ENCODE measurements at places on chromosomes 11 and 22. TPM values are rescaled to one million over a fixed set of nuclear protein-coding genes. Genes with fewer than 3 reads are reported as not detected.

SHANK2 gene
- total RNA-seq: 2.0 TPM

AQP11 gene
- 1.1 TPM for total RNA-seq

C22orf31 gene
- total RNA-seq: not detected

EXT2 gene
- 104 TPM for total RNA-seq

APOBEC3H gene
- 0.59 TPM for total RNA-seq

FXYD2 gene
- 0.20 TPM for total RNA-seq

OMP gene
- 0.37 TPM for total RNA-seq

RASL10A gene
- not detected for total RNA-seq

OR2AG1 gene
- not detected for total RNA-seq

LRRN4CL gene
- total RNA-seq: 38.2 TPM

ELMOD1 gene
- under 0.01 TPM for total RNA-seq

EXPH5 gene
- total RNA-seq: 0.39 TPM

PTS gene
- total RNA-seq: 28.9 TPM

NEFH gene
- 0.37 TPM for total RNA-seq

KRTAP5-8 gene
- not detected for total RNA-seq

SLC35F2 gene
- 36.4 TPM for total RNA-seq

DGAT2 gene
- total RNA-seq: 18.7 TPM

CD248 gene
- total RNA-seq: 135 TPM

ROBO4 gene
- 26.6 TPM for total RNA-seq

PNPLA5 gene
- not detected for total RNA-seq

SEPTIN3 gene
- total RNA-seq: not detected

RIMBP3B gene
- under 0.01 TPM for total RNA-seq

FIBIN gene
- total RNA-seq: 12.5 TPM

HDHD5 gene
- 35.3 TPM for total RNA-seq

IGSF22 gene
- under 0.01 TPM for total RNA-seq

Data from subcutaneous preadipocyte (primary cell).